Activated CD4-positive, alpha-beta T cell treated with anti-CD3 and anti-CD28 coated beads, Interleukin-2, amount 10 ng/mL, durations not matched to agents 24 days and 14 days (primary cell): ENCODE measurements at places on chromosomes 6 and 20. TPM values are rescaled to one million over a fixed set of nuclear protein-coding genes. Genes with fewer than 3 reads are reported as not detected.
A peak's percentile ranks its signal among the peaks of the same experiment; 100 is the strongest.

DNA sequence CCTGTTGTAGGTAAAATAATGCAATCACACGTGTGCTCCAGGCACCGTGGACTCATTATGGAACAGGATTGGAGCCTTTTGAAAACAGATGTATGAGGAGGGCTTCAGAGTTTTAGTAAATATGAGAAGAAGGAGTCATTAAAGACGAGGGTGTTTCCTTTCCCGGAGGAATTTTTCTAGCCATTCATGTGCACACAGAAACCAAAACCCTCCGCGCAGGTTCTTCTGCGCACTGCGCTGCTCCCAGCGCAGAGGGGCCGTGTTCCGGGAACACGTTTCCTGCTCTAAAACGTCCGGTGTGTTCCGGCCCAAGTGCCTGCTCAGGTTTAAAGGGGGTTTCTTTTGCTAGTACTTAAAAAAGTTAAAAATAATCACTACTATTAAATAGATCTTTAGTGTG lies 11.6 kb downstream of the GPR31 start:
- DNase-seq: no peak

- DNase-seq: no peak
These were observed 911.7 kb upstream of the MAP3K7 start for GRCh38 chr6:91498576-91498975.

DNA sequence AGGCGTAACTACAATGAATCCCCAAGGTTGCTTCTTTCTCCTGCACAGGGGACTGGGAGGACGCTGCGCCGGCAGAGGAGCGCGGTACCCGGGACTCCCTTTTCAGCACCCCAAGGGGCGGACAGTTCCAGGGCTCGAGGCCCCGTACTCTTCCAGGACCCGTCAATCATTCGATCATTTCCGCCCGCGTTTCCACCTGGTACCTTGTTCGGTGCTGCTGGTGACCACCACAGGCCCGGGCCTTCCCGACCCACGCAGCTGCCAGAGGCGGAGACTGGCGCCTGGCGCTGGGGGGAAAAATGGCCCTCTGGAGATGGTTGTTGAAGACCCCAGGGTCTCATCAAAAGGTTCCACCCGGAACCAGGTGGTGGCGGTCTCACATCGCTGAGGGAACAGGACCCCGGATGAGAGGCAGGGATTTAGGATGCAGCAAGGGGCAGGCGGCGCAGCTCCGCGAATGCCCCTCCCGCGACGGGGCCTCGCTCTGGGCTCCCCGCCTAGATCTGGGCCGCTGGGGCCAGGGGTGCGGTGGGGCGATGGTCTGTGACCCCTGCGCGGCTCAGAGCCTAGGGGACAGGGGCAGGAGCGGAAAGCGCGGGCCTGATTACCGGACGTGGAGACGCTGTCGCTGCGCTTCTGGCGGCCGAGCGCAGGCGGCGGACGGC lies 744 bp downstream of the VSX1 start:
- DNase-seq: peak; percentile 79

- no peak for DNase-seq
These were observed 52.9 kb upstream of the GPR31 start for GRCh38 chr6:167210375-167211294.

GRCh38 chr6:17311595-17312311 lies 30.6 kb downstream of the RBM24 start:
- DNase-seq: no peak

DNA sequence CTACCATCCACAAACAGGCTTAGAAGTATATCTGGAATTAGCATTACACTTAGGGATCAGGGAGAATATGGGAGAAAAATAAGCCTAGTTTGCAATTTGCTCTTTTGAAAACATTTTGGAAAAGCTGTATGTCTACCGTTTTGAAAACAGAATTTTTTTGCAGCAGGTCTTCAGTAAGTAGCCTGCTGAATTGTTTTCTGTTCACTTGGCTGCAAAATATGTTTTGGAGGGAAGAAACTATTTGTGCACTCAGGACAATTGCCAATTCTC lies 39.6 kb downstream of the ILRUN start:
- DNase-seq: no peak

DNA sequence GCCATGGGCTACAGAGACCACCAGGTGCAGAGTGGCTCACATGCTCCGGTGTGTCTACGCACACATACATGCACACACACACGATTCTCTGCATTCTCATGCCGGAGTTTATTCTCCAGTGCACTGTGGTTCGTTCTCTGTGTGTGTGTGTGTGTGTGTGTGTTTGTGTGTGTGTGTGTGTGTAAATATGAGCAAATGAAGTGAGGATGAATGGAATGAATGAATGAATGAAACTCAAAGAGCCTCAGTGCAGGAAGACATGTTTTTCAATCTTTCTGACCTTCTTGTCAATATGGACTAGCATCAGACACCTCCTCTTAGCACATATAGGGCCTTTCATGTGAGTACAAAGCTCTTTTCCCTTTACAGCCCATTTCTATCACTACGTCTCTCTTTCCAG lies 1.6 kb downstream of the TMEM74B start:
- DNase-seq: no peak

DNA sequence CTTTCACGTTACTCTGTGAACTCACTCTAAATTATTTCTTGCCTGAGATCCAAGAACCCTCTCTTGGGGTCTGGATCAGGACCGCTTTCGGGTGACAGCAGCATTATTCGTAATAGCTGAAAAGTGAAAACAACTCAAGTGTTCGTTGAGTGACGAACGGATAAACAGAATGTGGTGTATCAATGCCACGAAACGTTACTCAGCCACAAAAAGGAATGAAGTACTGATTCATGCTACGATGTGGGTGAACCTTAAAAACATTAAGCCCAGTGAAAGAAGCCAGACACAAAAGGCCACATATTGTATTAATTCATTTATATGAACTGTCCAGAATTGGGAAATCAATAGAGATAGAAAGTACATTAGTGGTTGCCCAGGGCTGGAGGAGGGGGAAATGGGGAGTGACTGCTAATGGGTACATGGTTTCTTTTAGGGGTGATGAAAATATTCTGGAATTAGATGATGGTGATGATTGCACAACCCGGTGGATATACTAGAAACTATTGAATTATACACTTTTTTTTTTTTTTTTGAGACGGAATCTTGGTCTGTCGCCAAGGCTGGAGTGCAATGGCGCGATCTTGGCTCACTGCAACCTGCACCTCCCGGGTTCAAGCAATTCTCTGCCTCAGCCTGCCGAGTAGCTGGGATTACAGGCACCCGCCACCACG lies 8.4 kb downstream of the PTGIS start:
- DNase-seq: no peak

DNA sequence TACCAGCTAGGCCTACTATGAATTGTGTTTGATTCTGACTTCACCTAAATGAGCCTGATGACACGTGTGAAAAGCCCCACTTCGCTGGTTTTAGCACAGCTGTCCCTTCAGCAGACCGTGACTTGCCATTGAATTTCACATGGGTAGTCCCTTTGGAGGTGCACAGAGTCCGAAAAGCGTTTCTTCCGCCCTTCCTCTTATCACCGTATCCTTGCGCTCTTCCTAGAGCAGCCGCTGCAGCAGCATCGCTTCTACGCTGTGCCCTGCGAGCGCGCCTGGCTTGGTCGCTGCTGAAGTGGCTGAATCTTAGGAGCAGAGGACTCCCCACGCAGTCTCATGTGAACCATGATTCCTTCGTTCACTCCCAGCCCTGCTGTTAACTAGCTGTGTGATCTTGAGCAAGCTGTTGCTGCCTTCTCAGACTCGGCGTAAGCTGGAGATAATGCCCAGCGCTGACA lies 127.0 kb downstream of the PACRG start:
- DNase-seq: no peak

GRCh38 chr6:103335412-103335811 lies 1524.3 kb downstream of the HACE1 start:
- DNase-seq: no peak

DNA sequence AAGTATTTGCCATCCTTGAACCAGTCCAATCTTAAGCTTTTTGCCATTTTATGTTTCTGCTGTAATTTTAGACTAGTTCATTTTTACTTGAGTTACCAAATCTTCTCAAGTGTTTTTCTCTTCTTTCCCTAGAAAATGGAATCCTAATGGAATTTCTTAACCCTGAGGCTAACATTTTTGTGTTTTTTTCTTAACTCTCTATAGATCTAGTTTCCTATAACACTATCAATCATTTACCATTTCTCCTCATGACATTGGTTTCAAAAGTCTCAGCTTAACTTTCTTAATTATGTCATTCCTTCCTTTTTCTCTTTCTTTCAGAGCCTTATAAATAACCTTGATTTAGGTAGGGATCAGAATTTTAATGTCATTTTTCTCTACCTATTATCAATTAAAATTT lies 54.8 kb downstream of the SENP6 start:
- no peak for DNase-seq

DNA sequence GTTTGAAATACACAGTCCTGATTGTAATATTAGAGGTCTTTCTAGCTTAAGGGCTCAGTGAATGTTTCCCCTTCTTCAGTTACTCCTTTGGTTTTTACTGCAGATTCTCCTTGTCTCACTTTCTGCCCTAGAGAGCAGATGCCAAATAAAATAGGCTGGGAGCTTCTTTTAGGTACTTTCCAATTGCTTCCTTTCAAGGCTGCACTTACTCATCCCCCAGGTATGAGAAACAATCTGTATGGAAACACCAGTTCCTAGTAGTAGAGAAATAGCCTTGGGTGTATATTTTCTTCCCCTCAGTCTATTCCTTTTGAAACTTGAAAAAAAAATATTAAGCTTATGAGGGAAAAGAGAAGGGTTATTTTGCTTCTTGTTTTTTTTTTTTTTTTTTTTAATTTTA lies 139.7 kb downstream of the PAK5 start:
- no peak for DNase-seq

DNA sequence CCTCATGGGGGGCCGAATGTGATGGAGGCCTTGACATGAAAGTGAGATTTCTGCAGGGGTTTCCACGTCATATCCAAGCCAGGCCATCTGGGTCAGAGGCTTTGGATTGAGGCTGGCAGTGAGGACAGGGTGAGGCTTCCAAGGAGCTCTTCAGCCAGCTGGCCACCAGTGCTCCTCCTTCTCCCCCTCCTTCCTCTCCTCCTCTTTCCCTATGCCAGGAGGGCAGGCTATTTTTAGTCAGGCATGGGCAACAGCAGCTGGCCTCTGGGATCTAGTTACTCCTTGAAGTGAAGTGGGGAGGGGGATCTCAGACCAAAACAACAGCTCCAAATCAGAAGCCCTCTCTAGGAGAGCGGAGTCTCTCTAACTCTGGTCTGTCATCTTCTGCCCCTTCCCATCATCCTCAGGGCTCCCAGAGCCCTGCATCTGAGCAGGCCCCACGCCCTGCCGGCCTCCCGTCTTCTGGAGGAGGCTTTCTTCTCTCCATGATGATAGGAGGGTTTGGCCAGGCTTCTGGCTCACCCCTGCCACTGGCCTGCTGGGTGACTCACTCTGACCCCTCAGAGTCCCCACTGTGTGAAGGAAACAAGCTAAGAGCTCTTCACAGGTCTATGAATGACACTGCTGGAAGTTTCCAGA lies 612 bp downstream of the TNNC2 start:
- DNase-seq: no peak

- no peak for DNase-seq
These were observed 378.8 kb downstream of the QKI start for GRCh38 chr6:163793011-163793983.

DNA sequence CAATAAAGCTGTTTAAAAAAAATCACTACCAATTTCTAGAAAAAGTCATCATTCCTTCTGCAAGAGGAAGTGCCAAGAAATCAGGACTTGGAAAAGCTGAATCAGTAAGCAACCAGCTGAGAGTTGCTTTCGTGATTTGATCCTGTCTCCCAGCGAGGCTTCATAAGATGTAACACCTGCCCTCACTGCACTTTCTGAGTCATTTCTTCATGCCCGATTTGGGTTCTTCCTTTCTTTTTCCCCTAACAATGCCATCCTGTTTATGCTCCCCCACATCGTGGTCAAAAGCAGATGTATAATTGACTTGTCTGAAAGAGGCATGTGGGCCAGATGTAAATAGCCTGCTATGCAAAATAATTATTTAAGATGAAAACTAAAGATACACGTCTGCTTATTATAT lies 52.1 kb downstream of the RIPOR2 start:
- DNase-seq: no peak

DNA sequence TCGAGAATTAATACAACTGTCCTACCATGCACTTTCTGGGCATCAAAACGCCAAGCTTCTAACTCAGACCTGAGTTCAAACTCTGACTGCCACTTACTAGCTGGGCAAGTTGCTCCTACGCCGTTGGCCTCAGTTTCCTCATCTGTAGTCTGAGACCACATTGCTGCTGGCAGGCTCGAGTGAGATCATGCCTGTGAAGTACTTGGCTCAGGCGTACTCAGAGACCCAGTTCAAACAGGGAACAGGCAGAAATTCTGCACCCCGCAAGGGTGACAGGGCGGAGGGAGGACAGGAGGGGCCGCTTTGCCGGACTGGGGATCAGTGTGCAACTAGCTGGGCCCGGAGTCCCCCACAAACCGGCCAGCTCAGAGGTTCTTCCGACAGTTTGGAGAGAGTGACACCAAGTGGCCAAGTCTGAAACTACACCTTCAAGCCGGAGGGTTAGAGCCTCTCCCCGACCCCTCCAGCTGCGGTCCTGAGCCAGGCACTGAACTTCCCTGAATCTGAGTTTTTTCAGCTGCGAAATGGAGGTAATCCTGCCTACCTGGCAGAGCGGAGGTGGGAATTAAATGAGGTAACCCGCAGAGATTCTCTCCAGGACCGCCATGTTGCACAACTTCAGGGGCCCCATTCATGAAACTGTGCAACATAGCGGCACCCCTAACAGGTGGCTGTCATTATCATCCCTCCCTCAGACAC lies 46.0 kb upstream of the PTPN1 start:
- peak; percentile 88 for DNase-seq

DNA sequence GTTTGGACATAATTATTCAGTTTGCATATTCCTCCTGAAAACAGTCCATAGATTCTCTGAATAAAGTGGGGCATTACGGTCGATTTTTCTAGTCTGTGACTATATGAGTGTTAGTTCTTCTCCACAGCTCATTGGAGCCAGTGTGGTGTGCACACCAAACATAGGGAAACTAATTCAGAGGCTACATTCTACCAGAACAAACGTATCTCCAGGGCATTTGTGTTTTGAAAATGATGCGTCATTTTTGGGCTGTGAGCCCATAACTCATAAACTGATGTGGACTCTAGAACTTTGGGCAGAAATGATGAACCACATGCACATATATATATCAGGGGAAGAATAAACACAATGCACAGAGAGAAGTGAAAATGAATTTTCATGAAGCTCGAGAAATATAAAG lies 41.8 kb downstream of the C6orf58 start:
- DNase-seq: no peak

- no peak for DNase-seq
These were observed 79.2 kb downstream of the STXBP5 start for GRCh38 chr6:147283460-147283859.

- DNase-seq: no peak
These were observed 36.6 kb downstream of the CITED2 start for GRCh38 chr6:139337830-139338229.

GRCh38 chr6:164531736-164532135 lies 777.7 kb downstream of the C6orf118 start:
- no peak for DNase-seq

- DNase-seq: no peak
These were observed 475.2 kb downstream of the EPHA7 start for GRCh38 chr6:92944132-92944531.

- DNase-seq: peak; percentile 77
These were observed 2.2 kb downstream of the TFAP2A start for GRCh38 chr6:10412461-10413261.

PTCHD4 gene
- not detected in 2 replicates for total RNA-seq

RFX6 gene
- total RNA-seq: not detected in 2 replicates

FABP7 gene
- total RNA-seq: not detected in 2 replicates

STAU1 gene
- 73.5 and 73.7 TPM in 2 replicates for total RNA-seq

GRIK2 gene
- not detected in 2 replicates for total RNA-seq

ADGRF5 gene
- not detected in 2 replicates for total RNA-seq

KLC4 gene
- 9.5 and 10.7 TPM in 2 replicates for total RNA-seq
